ENCODE measurements at places on chromosomes 12 and 14.

GRCh38 chr12:70444903-70445302, 78.8 kb downstream of the KCNMB4 start:
- DNase-seq: no peak

DNA sequence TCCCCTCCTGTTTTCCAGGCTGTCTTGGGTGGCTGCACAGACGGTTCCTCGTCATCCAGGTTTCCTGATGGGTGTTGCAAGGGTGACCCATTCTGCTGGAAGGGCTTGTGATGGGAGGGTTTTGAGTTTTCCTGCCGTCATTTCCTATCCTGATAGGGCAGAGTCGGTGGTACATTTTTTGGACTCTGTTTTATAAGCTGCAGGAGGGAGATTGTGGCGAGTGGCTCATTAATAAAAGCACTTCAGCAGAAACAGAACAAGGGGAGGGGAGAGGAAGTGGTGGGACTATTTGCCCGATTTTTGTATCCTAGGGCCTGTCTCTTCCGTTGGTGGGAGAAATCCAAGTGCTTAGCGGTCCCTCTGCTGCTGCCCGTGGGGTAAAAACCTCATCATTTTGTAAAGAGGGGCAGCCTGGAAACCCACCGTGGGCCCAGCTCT, 40.0 kb downstream of the TSPAN9 start:
- no peak for DNase-seq

DNA sequence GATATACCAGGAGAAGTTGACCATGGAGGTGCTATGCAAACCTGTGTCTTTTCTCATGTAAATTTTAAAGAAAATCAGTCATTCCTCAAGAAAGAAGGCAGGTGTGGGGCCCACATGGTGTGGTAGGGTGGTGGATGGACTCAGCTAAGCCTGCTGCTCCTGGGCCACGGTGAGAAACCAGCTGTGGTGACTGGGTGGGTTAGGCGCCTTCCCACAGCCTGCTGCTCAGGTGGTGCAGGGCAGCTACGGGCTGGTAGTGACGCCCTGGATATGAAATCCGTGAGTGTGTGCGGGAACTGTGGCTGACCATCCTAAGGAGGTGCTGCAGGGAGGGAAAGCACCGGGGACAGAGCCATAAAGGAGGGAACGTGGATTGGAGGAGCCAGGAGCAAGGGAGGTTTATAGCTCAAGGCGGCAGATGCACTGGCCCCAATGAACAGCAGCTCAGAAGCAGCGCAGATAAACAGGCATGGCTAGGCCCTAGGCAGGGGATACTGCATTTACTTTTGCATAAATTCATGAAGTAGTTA, 408.8 kb downstream of the FUT8 start:
- no peak for DNase-seq

- DNase-seq: no peak
Measured at GRCh38 chr14:57751400-57751799, 114.5 kb downstream of the SLC35F4 start.

DNA sequence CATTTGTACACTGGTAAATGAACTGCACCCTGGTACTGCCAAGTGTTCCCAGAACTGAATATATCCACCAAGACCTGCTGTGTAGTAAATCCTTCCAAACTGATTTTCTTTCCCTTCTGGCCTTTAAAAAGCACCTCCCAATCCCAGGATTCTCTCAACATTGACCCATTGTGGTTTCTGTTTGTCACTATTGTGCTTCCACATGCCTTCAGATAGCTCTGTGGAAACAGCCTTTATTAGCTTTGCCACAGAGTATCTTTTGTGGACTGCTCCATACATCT, 949 bp upstream of the KIF21A start:
- no peak for DNase-seq

DNA sequence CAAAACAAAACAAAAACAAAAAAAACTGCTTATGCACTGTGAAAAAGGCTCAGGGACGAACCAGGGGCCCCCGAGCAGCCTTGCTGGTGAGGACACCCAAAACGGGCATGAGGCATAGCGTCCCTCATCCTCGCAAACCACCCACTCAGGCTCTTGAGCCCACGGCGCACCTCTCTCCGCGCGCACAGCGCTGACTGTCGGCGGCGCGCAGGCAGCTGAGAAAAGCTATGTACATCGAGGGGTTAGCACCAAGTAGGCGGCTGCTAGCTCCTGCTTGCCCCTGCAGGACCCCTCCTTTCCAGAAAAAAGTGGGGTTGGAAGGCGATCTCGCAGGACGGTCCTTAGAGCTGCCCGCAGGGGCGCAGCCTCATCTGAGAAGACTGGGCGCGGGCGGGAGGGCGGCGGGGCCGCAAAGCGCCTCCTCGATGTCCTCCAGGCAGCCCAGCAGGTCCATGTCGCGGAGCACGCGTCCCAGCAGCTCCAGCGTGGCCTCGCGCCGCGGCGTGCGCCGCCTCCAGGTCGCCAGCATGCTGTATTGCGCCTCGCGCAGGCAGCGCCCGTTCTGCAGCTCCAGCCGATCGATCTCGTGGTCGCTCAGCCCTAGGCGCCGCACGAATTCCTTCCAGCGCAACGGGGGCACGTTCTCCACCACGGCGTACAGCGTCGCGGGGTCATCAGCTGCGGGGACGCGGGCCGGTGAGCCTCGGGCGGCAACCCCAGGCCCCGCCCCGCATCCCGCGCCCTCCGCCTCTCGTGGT, 12.8 kb downstream of the TNFRSF1A start:
- no peak for DNase-seq

- no peak for DNase-seq
Measured at GRCh38 chr12:3743803-3744202, 9.1 kb downstream of the CRACR2A start.

DNA sequence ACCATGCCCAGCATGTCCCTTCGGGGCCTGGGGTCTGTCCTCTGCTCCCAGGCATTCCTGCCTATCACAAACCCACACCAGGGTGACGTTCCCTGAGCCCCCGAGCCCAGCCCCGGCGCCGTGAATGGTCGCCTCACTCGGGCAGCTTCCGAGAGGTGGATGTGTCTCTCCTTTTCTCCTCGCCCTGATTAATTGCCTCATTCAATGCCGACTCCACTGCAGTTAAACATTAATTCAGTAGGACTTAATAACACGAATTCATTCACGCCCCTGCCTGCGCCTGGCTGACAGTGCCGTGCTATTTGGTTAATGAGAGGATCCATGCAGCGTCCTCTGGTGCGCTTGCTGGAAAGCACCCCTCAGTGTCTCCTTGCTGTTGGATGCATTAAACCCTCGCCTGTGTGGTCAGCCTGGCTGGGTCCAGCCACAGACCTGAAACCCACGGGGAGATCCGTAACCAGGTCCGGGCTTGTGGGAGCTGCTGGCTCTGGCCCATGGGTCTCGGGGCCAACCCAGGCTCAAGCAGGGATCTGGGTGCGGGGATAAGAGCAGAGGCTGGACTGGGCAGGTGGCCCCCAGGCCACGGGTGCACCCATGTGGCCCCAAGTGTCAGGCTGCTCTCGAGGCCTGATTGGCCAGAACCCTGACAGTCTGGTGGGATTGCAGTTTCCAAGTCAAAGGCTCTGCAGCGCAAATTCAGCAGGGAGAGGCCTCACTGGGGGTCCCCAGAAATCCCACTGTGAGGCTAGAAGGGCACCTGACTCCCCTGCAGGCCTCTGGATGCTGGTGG, 55.4 kb downstream of the FBRSL1 start:
- no peak for DNase-seq

GRCh38 chr12:29843036-29843435, 59.3 kb upstream of the TMTC1 start:
- no peak for DNase-seq

DNA sequence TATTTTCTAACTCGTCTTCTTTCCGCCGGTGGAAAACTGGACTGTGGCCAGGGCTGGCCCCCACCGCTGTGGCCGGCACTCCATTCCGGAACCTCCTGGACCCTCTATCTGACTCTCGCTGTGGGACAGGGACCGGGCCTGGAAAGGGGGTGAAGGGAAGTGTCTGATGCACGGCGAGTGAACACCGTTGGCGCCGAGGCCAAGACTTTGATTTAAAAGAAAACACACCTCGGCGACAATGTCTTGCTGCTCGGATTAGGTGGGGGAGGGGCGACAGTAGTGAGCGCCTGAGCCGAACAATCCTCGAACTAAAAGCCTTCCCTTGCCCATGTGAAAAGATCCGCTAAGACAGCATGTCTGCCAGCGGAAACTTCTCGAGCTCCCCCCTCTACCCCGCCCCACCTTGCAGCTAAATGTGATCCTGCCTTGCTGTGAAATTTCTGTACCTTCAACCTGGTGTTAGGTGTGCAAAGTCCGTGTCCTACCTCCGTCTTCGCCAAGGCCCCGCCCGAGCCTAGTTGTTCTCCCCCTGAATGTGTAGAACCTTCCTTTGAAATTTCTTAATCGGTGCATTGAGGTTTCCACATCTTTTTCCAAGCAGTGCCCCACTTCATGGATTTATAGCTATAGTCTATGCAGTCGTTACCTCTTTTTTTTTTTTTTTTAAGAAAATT, 862 bp upstream of the HOTAIR start:
- no peak for DNase-seq

DNA sequence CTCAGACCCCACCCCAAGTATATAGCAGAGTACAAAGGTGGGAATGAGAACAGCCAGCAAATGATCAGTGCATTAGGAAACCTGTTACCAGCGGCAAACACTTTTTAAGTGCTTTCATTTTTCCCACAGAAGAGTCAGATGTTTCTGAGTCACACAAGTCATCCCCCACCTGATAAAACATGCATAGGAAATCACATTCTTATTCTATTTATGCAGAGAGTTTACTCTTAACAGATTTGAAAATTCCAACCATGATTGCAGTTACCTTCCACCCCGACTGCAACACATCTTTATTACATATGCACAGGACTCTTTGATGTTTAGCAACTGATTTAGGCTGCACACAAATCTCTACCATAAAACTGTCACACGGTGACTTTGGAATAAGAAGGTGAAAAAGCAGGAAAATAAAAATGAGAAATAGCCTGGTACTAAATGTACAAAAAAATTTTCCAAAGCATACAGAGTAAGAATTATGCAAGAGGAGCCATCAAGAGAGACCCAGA, 236.4 kb downstream of the PAWR start:
- DNase-seq: no peak

DNA sequence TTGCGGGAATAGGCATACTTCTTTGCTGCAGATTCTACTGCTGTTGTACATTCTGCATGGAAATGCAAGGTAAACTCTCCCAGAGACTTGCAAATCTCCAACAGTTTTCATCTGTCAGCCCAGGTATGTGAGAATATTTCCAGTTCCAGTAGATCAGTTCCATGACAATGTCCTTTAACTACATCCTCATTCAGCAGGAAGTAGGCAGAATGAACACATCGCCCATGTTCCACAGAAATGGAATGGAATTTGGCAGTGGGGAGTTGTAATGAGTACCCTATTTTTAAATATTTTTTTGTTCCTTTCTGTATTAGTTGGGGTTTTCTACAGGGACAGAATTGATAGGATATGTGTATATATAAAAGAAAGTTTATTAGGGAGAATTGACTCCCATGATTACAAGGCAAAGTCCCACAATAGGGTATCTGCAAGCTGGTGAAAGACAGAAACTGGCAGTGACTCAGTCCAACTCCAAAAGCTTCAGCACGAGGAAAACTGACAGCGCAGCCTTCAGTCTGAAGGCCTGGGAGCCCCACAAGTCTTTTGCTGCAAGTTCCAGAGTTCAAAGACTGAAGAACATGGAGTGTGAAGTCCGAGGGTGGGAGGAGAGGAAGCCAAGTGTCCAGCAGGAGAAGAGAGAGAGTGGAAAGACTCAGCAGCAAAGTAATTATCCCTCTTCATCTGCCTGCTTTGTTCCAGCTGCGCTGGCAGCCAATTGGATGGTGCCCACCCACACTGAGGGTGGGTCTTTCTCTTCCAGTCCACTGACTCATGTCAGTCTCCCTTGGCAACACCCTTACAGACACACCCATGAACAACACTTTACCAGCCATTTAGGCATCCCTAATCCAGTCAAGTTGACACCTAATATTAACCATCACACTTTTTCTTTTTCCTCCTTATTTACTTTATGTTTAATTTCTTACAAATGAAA, 110.4 kb upstream of the SCAF11 start:
- no peak for DNase-seq

DNA sequence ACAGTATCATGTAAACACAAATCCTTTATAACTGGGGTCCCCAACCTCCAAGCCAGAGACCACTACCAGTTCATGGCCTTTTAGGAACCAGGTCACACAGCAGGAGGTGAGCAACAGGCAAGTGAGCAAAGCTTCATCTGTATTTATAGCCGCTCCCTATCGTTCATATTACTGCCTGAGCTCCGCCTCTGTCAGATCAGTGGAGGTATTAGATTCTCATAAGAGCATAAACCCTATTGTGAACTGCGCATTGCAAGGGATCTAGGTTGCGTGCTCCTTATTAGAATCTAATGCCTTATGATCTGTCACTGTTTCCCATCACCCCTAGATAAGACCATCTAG, 49.9 kb downstream of the LRP6 start:
- DNase-seq: no peak

GRCh38 chr14:61332658-61333029, 11.3 kb downstream of the PRKCH start:
- no peak for DNase-seq

GRCh38 chr14:101465795-101466448, 95.4 kb upstream of the DIO3 start:
- no peak for DNase-seq

DNA sequence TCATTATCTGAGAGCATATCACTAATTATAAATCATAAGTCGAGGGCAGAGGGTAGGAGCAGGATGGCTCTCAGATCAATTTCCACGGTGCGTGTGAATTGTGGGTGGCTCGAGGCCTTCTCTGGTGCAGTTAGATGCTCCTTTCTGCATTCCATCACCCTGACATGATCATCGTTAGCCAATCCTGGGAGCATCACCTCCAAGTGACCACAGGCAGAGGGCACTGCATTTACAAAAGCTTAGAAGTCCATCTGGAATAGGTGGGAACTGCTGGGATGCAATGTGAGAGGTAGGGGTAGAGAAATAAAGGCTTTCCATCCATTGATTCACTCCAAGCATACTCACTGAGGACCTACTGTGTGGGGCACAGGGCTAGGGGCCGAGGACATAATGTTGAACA, 538.2 kb upstream of the TBX3 start:
- DNase-seq: no peak

DNA sequence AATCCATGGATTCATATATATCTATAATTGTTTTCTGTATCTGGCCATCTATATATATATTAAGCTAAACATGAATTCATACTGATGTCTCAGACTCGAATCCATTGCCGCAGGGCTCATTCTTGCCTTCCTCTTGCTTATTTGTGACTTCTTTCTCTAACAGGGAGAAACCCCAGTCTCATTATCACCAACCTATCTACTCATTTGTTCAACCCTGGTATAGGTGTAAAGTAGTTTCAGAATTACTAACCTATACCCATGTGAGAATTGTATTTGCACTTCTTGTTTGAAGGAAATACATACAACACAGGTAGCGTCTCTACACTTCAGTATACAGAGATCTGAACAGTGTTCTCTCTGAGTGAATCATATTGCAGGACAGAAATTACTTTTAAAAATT, 77.7 kb downstream of the PTPN11 start:
- no peak for DNase-seq

GRCh38 chr12:109818905-109819500, 14.2 kb downstream of the TRPV4 start:
- no peak for DNase-seq

GRCh38 chr14:101969481-101969880, 5.1 kb downstream of the DYNC1H1 start:
- no peak for DNase-seq

- DNase-seq: no peak
Measured at GRCh38 chr12:47746523-47746922, 12.2 kb downstream of the RAPGEF3 start.

Data from CD8-positive, alpha-beta memory T cell (primary cell).